ENCODE measurements at places on chromosomes 6 and 20.

DNA sequence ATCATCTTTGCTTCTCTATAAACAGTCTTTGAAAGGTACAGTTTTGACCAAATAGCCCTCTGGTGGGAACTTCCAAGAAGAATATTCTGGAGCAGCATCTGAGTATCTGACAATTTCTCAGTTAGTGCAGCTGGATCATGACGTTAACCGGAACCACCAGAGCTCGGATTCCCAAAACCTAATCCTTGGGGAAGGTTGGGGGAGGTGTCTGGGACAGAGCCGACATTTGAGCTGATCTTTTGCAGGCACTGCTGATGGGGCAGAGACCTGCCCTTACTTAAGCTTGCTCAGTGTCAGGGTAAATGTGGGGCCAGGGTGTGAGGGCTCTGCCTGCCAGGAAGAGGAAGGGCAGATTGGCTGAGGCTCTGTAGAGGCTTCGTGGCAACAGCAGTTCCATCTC lies 416.6 kb downstream of the DHX35 start:
- DNase-seq, result no peak

DNA sequence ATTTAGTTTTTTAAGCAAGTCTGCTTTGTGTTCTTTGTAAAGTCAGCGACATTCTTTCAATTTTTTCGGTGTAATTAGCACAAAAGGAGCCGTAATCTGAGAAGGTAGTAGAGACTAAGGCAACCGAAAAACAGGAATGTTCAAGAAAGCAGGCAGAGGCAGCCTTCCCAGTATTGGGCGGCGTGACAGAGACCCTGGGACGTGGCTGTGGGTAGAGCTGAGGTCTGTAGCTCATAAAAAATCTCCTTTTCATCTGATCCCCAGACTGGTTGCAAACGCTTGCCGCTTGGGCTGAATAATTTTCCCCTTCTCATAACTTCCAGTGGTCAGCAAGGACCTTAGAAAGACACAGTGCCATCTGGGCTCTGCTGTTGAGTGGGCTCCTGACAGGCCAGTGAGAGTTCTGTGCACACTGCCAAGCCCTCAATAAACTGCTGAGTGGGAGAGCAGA lies 30.8 kb downstream of the GNAS start:
- no peak for DNase-seq

GRCh38 chr20:2295286-2295685 lies 515 bp upstream of the TGM3 start:
- no peak for DNase-seq

DNA sequence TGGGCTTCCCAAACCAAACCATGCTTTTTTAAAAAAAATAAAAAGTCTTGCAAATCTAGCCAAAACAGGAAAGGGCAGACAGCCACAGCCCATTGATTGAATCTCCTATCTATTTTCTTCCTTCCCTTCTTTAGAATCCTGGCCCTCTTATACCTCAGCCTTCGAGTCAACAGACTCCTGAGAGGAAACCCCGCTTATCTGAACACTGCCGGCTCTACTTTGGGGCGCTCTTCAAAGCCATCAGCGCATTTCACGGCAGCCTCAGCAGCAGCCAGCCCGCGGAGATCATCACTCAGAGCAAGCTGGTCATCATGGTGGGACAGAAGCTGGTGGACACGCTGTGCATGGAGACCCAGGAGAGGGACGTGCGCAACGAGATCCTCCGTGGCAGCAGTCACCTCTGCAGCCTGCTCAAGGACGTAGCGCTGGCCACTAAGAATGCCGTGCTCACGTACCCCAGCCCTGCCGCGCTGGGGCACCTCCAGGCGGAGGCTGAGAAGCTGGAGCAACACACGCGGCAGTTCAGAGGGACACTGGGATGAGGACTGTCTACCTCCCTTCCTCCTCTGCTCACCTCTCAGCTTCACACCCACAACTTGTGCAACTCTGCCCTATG lies 10.1 kb upstream of the RTF2 start:
- DNase-seq, result no peak

- no peak for DNase-seq
These were observed 738.1 kb downstream of the HDGFL1 start for GRCh38 chr6:23307516-23307915.

- DNase-seq, result no peak
These were observed 34.6 kb downstream of the HDAC2 start for GRCh38 chr6:113936093-113936934.

GRCh38 chr6:119590066-119590465 lies 240.5 kb upstream of the MAN1A1 start:
- DNase-seq, result no peak

GRCh38 chr6:6747371-6747770 lies 158.9 kb downstream of the LY86 start:
- no peak for DNase-seq

- DNase-seq, result no peak
These were observed 1.3 kb downstream of the KCNQ2 start for GRCh38 chr20:63471002-63471716.

DNA sequence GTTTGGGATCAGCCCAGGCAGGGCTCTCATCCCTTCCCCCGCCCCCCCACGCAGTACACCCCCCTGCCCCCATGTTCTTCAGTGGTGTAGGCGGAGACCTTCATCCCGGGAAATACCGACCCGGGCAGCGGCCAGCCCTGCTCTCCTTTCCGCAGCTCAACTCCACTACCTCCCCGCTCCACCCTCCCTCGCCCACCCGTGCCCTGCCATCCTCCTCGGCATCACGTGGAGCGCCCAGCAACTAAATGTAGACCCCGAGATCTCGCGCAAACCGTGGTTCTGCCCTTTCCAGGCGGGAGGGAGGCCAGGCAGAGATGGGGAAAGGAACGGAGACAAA lies 1932.2 kb upstream of the DEFB115 start:
- DNase-seq, result no peak

- DNase-seq, result no peak
These were observed 40.1 kb downstream of the DNAH8 start for GRCh38 chr6:38755207-38755606.

- no peak for DNase-seq
These were observed 636.0 kb upstream of the PTCHD4 start for GRCh38 chr6:48747040-48747439.

- DNase-seq, result no peak
These were observed 80.4 kb downstream of the SULF2 start for GRCh38 chr20:47704746-47705496.

- DNase-seq, result no peak
These were observed 111.8 kb upstream of the SLC35F1 start for GRCh38 chr6:117795234-117795633.

GRCh38 chr20:57048027-57048869 lies 218.2 kb downstream of the BMP7 start:
- no peak for DNase-seq

DNA sequence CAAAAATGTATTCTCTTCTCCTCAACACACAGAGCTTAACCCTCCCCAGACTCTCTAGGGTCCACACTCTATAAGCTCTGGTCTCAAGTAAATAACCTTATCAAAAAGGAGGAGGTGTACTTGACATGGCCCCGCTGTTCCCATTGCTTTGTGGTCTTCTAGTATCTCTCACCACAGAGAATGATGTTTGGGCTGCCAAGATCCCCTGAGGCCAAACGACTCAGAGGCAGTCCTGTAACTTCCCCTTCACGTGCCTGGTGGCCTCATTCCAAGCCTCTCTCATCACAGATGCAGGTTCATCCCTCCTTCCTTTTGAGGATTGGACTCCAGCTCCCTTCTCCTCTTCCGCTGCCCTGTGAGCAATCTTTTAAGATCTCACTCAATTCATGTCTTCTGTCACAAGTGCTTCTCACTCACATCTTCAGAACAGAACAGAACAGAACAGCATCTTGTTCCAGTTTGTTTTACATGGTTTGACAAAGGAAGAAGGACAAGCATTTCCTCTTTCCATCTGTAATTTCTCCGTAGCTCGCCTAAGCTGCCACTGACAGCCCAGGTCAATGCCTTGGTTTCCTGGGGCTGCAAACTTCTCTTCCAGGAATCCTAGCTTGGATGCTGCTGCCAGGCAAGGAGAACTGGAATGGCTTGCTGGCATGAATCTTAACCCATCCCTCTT lies 541.5 kb downstream of the CD83 start:
- peak; percentile 73 for DNase-seq

GRCh38 chr20:45581702-45582101 lies 2.6 kb upstream of the WFDC8 start:
- no peak for DNase-seq

DNA sequence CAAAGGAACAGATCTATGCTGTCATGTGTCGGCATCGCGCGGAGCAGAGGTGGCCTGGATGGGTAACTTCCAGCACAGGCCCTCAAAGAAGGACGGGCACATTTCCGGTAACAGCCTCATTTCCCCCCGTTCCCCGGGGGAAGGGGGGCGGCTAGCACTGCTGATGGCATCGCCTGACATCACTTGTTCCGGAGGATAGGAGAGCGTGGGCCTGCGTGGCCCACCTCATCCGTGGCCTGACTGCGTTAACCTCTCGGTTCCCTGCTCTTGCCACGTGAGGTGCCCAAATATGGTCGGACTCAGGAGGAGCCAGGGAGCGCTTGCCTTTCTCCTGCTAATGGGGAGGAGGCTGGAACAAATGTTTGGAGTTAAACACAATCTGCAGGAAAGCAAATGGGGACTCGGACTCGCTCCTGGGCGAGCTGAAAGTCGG lies at the start of gene AKAP12:
Gene AKAP12, plus strand, starts transcription at position 365 of the 433 bp plus-strand sequence. CDS start 596 bp downstream, outside the sequence.
- DNase-seq, result no peak

GRCh38 chr20:24027229-24027628 lies 38.6 kb upstream of the GGTLC1 start:
- peak; percentile 40 for DNase-seq

- no peak for DNase-seq
These were observed 1.2 kb downstream of the PDE7B start for GRCh38 chr6:135852746-135853145.

- DNase-seq, result no peak
These were observed 1.6 kb upstream of the DDAH2 start for GRCh38 chr6:31730631-31731086.

GRCh38 chr6:129906515-129907077 lies 45.5 kb upstream of the TMEM244 start:
- no peak for DNase-seq

DNA sequence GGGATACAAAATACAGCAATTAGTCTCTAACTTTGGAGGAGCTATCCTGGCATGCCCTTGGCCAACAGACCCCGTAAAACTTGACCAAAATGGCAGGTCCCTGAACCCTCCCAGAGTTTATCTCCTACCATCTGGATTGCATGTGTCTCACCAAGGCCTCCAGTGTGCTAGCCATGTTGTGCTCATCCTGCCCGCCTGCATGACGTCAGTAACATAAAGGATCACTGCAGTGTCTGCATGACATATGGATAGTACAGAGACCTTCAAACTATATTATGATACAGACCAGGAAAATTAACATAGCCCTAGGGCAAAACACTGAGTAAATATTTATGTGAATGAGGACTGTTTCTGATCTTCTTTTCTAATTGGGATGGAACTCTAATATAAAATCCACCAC lies 25.3 kb downstream of the CPXM1 start:
- no peak for DNase-seq

DNA sequence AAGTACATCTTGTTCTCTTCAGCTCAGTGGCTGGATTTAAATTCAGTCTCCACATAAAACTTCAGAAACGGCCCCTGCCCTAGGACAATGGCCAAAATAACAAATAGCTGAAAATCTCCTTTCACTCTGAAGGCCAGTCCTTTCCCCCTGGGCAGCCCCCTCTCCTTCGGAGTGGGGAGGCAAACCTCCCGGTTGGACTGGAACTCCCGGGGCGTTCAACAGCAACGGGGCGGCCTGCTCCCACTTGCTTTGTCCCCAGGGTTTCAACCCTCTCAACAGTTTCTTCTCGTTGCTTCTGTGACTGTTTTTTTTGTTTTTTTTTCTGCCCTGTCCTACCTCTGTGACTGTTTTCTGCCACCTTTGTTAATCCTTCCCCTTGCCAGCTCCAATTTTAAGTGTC lies 102.6 kb upstream of the DUSP22 start:
- DNase-seq, result no peak

DNA sequence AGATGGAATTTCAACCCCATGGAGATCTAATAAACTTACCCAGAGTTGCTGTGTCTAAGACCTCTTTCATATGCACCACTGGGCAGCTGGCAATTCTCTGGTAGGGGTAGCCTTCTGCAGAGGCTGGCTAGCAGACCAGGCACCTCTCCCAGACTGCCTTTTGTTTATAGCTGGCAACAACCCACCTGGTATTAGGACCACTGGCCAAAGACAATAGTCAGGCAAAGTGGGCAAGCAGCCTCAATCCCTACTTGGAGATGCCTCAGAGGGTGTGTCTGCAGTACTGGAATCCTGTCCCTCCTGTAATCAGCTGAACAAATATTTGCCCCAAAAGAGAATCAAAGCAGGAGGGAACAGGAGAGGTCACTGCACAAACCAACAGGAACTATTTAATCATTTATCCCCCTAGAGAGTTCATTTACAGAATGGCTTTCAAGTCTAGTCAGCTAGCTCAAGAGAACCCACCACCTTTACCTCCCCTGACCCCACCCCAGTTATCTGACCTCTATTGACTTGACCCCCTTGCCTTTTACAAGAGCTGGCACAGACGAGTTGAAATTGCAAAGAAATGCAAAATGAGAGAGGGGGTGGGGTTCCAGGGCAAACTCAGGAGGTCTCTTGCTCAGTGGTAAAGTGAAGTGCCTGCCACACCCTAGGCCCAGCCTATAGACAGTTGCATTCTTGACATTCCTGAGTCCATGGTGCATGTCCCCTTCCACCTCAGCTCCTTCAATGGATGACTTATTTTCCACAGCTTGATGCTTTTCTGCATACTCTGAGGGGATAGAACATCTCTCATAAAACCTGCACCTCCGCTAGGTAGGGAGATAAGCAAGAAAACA lies 2.8 kb downstream of the BCL2L1 start:
- no peak for DNase-seq

DNA sequence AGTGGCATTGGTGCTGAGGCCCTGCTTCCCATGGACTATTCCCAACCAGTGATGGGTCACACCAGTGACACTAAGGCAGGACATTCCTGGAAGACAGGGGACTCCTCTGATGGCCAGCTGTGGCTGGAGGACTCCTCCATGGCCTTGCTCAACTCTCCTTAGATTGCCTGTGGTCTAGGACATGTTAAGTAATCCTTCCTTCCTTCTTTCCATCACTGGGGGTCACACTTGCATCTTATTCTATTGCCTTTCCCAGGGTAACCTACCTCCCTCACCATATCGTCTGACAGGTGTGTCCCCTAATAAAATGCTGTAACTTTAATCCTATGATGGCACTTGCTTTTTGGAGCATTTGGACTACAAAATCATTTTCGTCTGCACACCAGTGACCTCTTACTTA lies 24.5 kb upstream of the HLA-A start:
- no peak for DNase-seq

GRCh38 chr6:45195137-45195536 lies 133.0 kb upstream of the RUNX2 start:
- no peak for DNase-seq

DNA sequence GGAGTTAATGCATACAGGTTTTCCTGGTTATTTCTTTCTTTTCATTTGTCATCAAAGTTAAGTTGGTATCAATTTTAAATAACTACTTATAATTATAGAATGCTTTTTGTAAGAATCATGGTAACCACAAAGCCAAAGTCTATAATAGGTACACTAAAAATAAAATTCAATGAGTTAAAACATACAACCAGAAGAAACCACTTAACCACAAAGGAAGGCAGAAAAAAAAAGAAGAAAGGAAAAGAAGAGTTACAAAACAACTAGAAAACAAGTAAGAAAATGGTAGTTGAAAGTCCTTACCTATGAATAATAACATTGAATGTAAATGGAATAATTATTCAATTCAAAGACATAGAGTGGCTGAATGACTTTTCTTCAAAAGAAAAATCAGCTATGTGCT lies 45.6 kb downstream of the THBS2 start:
- DNase-seq, result no peak

- DNase-seq, result no peak
These were observed 111.7 kb upstream of the NEDD9 start for GRCh38 chr6:11343963-11344723.

GRCh38 chr6:22956029-22956681 lies 386.8 kb downstream of the HDGFL1 start:
- no peak for DNase-seq
